ENCODE measurements at places on chromosomes 12 and 14.

- no peak for DNase-seq
These were observed 51.1 kb downstream of the SLC25A47 start for GRCh38 chr14:100374270-100374669.

- no peak for DNase-seq
These were observed 28.3 kb downstream of the C12orf75 start for GRCh38 chr12:105358789-105359188.

DNA sequence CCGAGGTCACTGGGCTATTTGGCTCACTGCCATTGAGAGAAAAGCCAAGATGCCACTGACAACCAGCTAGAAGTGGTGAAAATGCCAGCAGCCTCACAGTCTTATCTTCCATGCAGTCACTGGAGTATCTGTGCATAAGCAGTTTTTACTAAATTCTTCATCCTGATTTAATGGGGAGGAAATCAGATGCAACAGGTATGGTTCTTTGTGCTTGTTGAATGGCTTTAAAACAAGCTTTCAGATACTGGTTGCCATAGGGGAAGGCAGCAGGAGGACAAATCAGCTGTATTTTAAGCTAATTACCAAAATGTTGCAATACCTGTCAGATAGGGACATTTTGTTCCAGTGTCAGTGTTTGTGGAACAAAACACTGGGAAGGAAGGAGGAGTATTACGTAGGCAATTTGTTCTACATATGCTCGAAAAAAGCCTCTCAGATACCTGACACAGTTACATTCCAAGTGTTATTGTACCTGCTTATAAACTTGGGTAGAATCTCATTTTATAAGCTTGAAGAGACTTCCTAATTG lies 54.1 kb upstream of the ARHGAP5 start:
- no peak for DNase-seq

DNA sequence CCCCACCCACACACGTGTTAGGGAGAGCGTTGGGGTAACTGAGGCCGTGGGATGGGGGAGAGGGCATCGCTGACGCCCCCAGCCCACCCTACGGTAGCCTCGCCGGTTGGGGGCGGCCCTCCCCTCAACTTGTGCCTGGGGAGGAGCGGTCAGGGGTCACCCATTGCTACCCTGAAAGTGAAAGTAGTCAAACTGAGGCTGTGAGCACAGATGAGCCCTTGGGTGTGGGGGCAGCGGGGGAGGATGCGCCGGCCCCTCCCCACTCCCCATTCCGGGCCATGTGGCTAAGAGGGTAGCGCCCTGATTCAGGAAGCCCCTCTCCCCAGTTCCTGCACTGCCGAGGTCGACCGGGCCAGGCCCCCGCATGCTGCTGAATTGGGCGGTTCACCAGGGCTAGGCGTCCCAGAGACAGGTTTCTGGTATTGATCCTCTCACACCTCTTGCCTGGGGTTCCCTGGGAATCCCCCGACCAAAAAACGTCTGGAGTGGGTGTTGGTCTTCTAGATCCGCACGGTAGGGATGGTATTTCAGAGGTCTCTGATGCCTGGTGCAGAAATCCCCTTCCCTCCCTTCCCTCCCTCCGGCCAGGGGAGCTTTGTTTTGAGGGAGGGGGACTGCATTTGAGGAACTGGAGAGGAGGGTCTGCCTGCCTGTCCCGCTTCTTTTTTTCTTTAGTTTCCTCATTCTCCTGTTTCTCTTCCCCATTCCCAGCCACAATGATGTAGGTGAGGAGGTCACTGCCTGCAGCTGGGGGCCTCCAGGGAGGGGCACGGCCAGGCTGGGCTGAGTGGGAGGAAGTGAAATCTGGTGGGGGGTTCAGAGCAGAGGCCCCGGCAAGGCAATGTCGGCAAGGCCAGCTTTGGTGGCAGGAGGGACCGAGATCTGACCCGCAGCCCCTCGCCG lies 1.0 kb downstream of the SH2B3 start:
- no peak for DNase-seq

- DNase-seq, result peak; percentile 94
These were observed 18.2 kb upstream of the RNASE12 start for GRCh38 chr14:20609215-20610001.

- DNase-seq, result no peak
These were observed 202.0 kb upstream of the LHX5 start for GRCh38 chr12:113673458-113674238.

DNA sequence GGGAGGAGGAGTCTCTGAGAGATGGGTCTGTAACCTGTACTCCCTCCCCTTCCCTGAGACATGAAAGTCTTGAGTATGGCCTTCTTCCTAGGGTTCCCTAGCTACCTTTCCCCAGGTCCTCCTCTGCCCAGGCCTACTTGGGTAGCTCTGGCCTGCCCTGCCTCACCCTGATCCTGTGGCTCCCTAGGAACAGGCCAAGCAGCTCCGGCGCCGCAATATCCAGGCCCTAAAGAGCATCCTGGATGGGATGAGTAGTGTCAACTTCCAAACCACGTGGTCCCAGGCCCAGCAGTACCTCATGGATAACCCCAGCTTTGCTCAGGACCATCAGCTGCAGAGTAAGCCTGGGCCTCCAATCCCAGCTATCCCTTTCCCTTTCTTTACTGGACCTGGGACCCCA lies 12.3 kb downstream of the PRPF40B start:
- no peak for DNase-seq

- no peak for DNase-seq
These were observed 164.7 kb upstream of the TBX3 start for GRCh38 chr12:114848666-114849065.

DNA sequence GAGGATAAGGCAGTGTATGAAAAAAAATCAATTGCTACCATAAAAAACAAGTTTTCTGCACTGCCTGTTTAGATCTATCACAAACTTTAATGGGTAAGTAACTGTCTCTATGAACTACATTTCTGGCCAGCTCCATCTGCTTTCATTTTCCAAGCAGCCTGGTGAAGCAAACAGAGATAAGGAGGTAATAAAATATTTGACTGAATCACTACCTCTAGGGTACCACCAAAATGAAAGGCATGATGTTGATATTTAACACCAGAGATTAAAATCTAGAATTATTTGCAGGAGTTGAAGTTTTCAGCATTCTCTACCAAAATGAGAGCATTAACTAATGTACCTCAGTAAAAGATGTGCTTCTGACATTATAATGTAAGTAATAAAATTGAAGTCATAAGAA lies 863.5 kb upstream of the MGAT4C start:
- no peak for DNase-seq
